ENCODE measurements at places on chromosomes 3 and 15. TPM values are rescaled to one million over a fixed set of nuclear protein-coding genes. Genes with fewer than 3 reads are reported as not detected.

GRCh38 chr15:26841941-26842340, 24.9 kb upstream of the GABRA5 start:
- no peak for DNase-seq

- no peak for DNase-seq
Measured at GRCh38 chr3:120489421-120489820, 38.6 kb upstream of the FSTL1 start.

GRCh38 chr3:60282866-60283265, 968.4 kb downstream of the FHIT start:
- no peak for DNase-seq

DNA sequence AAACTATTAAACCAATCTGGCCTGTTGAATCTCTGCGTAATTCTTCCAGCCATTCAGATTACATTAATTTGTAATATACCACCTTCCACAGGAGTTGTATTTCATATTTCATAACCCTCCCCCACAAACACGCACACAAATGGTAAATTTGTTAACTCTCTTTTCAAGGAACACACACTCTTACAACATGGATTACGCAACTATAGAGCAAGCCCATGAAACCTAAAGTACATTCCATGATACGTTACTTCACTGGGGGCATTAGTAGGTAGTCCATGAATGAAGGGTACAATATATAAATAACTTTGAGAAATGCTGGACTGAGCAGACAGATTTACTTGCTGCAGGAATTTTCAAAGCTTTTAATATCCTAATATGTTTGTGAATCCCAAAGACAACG, 65.0 kb downstream of the TRIM69 start:
- no peak for DNase-seq

GRCh38 chr15:26889298-26889898, 22.5 kb downstream of the GABRA5 start:
- no peak for DNase-seq

- DNase-seq: no peak
Measured at GRCh38 chr15:37135225-37135624, 34.9 kb upstream of the MEIS2 start.

DNA sequence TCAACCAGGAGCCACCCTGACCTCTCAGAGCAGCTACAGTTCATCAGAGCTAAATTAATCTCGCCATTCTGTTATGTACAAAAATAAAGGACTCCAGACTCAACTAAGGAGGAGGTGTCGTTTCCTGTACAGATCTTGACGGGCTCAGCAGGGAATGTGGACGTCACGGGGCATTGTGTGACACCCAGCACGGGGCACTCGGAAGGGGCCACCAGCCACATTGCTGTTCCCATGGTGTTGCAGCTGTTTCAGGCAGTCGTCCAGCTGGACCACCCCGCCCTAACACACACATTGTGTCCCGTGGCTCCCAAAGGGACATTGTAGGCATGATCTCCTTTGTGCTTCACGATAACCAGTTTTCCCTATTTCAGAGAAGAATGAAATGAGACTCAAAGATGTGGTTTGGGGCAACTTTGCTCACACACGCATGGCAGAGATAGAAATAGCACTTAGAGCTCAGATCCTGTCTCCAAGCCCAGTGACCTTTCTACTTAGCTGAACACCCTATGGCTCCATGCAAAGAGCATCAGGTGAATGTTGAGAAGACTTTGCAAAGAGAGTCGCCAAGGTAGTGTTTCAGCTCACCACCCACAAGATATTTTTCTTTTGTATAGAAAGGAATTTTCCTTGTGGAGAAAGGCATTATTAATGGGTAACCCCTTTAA, 5.5 kb downstream of the SSUH2 start:
- no peak for DNase-seq

PLA2G4D gene
- not detected for total RNA-seq

SLC9C1 gene
- 2.3 TPM for total RNA-seq

SKOR1 gene
- 0.07 TPM for total RNA-seq

ENTPD3 gene
- 0.12 TPM for total RNA-seq

All from left ventricle myocardium superior (tissue), 1 donor.